Activated naive CD4-positive, alpha-beta T cell treated with anti-CD3 and anti-CD28 coated beads, Interleukin-2, amount 10 ng/mL, durations not matched to agents 5 hours and 36 hours (primary cell): ENCODE measurements at places on chromosomes 5 and 9. TPM values are rescaled to one million over a fixed set of nuclear protein-coding genes. Genes with fewer than 3 reads are reported as not detected.

Gene DIMT1
- 24.3 TPM for total RNA-seq

Gene PROB1
- total RNA-seq = 2.6 TPM

Gene NME5
- total RNA-seq = not detected

Gene MACROH2A1
- 271 TPM for total RNA-seq

Gene OR13C3
- not detected for total RNA-seq

Gene PCDHGB7
- total RNA-seq = 0.08 TPM

Gene SLC2A6
- total RNA-seq = 3.0 TPM

Gene FAM81B
- not detected for total RNA-seq

Gene SLC2A8
- 1.7 TPM for total RNA-seq

Gene GRXCR2
- total RNA-seq = not detected

Gene LHFPL2
- total RNA-seq = 0.23 TPM

Gene MLANA
- total RNA-seq = not detected

Gene TERT
- total RNA-seq = 4.0 TPM

Gene NTRK2
- total RNA-seq = 0.23 TPM

Gene VCAN
- total RNA-seq = 0.05 TPM

Gene ENTR1
- total RNA-seq = 77.3 TPM

Gene BTNL3
- total RNA-seq = not detected

Gene SEMA6A
- not detected for total RNA-seq

Gene GPR151
- total RNA-seq = not detected

Gene SPINK4
- total RNA-seq = not detected

Gene PKD2L2
- total RNA-seq = not detected

Gene CLIC3
- 4.6 TPM for total RNA-seq

Gene SMIM23
- total RNA-seq = not detected

Gene HACD4
- total RNA-seq = 13.0 TPM
